ENCODE measurements at places on chromosomes 3 and 15.

DNA sequence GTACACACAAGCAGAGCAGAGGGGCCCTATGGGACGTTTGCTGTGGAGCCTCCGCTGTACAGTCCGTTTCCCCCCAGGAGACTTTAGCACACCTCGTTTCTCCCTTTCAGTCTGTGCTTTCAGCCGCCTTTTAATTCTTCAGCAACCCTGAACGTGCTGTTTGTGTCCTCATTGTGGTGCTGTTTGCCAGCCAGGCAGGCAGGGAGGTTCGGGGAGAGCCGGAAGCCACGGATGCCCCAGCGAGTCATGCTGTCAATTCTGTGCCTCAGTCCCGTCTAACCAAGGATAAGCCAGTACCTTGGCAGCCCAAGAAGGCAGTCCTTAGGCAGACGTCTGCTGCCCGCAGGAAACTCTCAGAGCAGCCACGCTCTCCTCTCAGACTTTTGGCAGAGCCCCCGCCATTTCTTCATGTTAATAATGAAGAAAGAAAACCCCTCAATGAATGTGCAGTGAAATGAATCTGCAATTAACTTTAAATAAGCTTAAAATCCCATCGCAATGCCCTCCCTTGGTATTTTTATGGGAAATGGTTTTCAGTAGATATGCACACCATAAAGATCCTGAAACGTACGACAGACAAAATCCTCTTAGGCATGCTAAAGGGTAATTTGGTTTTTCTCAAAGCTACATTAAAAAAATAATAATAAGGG lies 158.6 kb downstream of the UACA start:
- no peak for DNase-seq

GRCh38 chr3:88810455-88810854 lies 297.0 kb upstream of the EPHA3 start:
- peak; percentile 55 for DNase-seq

DNA sequence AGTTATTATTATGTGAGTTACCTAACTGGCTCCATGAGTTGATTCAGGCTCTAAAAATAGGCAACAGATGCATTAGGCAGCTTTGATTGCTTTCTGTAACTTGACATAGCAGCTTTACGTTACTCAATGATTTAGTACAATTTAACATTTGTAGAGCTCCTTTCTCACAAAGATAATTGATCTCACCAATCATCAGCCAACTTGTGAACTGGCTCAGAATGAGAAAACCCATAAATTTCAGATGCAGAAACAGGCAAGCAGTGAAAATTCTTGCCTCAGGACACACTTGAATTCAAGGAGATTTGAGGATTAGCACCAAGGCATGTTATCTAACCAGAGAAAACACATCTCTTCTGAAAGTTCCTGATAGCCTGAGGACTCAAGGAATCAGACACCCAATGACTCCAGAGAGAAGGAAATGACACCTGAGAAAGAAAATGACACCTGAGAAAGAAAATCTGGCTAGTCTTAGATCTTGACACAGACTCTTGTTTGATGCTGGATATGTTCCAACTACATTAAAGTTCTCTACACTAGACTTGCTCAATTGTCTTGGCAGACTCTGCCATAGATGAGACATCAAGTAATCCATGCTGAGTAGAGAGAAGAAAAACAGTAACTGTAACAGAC lies 315.1 kb upstream of the CBLB start:
- peak; percentile 86 for DNase-seq

GRCh38 chr3:64242435-64242834 lies 17.2 kb upstream of the PRICKLE2 start:
- DNase-seq, result no peak

Data from skeletal muscle cell (primary cell).